Peyer's patch (tissue), 4 donors: ENCODE measurements at places on chromosomes 16 and 17.

DNA sequence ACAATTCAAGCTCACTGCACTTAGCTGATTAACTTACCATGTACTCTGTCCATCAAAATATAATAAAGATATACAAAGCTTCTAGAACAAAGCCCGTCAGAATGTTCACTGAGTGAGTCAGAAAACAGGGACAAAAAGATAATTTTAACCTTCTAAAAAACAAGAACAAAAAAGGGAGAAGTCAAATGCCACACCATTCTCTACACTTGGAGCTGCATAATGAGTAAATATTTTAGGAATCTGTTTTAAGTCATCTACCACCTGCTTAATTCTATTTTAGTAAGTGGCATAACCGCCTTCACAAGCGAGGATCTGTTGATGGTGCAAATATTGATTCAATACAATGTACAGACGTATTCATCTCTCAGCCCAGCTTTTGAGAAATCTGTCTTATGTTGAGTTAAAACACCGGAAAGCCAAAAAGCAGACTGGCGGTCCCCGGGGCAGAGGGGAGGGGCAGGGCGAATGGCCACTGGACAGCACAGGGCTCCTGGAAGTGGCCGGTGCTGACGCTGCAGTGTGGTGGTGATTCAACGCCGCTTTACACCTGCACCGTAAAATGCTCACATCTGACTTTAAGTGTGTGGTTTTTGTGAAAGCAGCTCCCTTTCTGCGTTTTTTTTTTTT lies 20.1 kb downstream of the RAB40B start:
- no peaks in the 10 kb centered on the region for H3K4me1 ChIP-seq
- no peak for DNase-seq
- H3K36me3 ChIP-seq: no peaks in the 10 kb centered on the region
- H3K4me3 ChIP-seq: no peak overlapping the region

DNA sequence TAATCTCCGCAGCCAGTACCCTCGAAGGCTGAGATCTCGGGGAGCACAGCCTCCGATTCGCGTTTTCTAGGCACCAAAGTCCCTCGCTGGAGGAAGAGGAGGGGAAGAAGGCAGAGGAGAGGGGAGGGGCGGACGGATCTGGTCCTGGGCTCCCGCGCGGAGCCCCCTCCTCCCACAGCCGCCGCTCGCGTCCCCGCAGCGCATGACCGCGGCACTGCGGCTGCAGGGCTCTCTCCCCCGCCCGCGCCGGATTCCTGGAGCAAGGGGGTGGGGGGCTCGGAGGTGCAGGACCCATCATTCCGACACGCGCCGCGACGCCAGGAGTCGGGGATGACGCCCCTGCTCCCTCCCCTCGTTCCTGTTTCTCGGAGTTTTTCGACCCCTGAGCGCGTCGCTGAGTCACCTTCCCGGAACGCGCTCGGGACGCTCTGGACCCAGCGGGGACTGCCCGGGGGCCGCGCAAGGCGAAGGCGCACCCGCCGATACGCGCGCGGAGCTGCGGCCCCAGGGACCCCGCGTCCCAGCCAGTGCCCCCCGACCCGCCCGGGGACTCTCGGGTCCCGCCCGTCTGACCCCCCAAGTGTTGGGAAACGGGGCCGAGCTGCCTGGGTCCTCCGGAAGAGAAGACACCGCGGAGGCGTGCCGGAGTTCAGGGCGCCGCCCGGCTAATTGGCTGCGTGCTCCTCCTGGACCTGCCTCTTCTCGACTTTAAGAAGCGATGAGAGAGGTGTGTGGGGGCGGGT lies 1.4 kb upstream of the SPHK1 start:
- DNase-seq: peak; percentile 81
- H3K27ac ChIP-seq: peak overlapping the region; percentile 72
- H3K27me3 ChIP-seq: no peaks in the 10 kb centered on the region
- peaks cover 5% of the 10 kb centered on the region for H3K4me1 ChIP-seq

GRCh38 chr16:11706180-11706742 lies 36.4 kb downstream of the TXNDC11 start:
- H3K27ac ChIP-seq: no peak overlapping the region
- no peak overlapping the region for H3K4me3 ChIP-seq
- H3K4me1 ChIP-seq: no peaks in the 10 kb centered on the region
- no peaks in the 10 kb centered on the region for H3K27me3 ChIP-seq

DNA sequence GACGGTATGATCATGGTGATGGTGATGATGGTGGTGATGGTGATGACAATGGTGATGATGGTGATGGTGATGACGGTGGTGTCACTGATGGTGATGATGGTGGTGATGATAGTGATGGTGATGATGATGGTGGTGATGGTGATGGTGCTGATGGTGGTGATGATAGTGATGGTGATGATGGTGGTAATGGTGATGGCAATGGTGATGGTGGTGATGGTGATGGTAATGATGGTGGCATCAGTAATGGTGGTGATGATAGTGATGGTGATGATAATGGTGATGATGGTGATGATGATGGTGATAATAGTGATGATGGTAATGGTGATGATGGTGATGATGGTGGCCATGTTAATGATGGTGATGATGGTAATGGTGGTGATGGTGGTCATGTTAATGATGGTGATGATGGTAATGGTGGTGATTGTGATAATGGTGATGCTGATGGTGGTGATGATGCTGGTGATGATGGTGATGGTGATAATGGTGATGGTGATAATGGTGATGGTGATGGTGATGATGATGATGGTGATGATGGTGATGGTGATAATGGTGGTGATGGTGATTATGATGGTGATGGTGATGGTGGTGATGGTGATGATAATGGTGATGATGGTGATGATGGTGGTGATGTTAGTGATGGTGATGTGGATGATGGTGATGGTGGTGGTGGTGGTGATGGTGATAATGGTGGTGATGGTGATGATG lies 107.2 kb downstream of the C16orf95 start:
- no peak overlapping the region for H3K4me3 ChIP-seq
- H3K27ac ChIP-seq: no peak overlapping the region
- no peaks in the 10 kb centered on the region for H3K36me3 ChIP-seq
- no peaks in the 10 kb centered on the region for H3K4me1 ChIP-seq
- H3K27me3 ChIP-seq: no peaks in the 10 kb centered on the region
- no peak for DNase-seq

DNA sequence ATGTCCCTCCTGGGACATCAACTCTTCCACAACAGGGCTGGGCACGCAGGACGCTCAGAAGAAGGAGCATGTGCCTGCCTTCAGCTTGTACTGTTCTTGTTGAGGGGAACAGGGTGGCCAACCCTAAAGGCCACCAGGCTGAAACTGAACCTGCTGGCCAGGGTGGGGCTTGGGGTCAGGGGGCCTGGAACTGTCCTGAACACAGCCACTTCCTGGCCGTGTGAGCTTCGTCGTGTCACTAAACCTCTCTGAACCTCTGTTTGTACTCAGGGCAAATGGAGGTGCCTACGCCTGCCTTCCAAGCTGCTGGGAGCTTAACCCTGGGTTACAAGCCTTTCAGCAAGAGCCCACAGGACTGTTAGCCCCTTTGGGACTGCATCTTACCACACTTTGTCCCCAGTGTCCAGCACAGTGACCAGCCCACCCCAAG lies 6.7 kb downstream of the ARHGAP27 start:
- no peaks in the 10 kb centered on the region for H3K36me3 ChIP-seq
- no peak overlapping the region for H3K4me3 ChIP-seq
- peaks cover 6% of the 10 kb centered on the region for H3K4me1 ChIP-seq
- H3K27me3 ChIP-seq: no peaks in the 10 kb centered on the region
- H3K27ac ChIP-seq: no peak overlapping the region

DNA sequence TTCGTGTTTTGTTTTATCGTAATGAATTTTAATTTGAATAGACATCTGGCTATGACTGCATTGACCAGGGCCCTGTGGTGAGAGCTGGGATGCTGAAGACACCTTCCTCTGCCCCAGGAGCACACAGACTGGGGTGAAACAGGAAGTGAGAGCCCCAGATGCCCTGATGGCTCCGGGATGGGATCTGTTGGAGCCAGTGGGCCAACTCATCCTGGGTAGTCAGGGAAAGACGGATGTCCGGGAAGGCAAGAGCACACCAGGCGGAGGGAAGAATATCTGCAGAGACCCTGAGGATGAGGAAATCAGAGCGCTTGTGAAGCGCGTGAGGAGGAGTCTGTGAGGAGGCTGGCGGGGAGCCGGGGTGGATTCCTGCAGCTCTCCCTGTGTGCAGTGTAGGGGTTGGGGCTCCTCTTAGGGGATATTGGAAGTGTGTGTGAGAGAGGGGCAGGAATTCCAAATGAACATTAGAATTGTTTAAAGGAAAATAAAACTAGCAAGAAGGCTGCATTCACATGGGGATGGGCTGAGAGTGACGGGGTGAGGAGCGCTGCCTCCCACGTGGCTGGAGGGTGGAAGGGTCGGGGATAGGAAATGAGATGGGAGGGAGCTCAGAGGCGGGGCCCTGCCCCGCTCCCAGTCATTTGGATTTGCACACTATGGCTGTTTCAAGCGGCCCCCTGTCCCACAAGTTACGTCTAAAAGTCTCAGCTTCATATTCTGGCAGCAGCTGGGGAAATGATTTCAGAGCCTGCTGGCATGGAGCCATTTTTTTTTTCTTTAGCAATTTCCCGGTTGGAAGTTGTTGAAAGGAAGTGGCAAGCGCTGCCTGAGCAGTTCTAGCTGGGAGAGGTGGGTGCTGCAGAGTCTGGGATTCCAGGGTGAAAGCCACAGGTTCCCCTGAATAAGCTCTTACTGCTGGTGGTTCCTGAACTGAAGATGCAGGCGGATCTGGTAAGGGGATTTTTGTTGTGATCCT lies 71.2 kb upstream of the LGALS9 start:
- no peak overlapping the region for H3K4me3 ChIP-seq
- H3K27me3 ChIP-seq: no peaks in the 10 kb centered on the region
- no peak for DNase-seq

DNA sequence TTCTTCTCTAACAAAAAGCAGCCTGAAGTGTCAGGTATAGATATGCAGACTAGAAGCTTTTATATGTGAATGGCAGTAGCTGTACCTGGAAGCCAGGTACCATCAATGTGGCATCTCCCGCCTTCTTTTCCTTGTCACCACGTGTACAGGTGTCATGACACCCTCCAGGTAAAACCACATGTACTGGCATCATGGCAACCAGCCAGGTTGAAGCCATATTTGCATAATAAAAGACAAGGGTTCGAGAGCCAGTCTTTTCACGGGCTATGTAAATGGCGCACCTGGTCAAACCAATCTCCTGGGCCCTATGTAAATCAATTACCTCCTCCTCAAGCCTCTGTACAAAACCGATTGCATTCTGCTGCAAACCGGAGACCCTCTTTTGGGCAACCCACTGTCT lies 541.3 kb downstream of the CDH11 start:
- DNase-seq: no peak
- no peaks in the 10 kb centered on the region for H3K27me3 ChIP-seq
- no peak overlapping the region for H3K27ac ChIP-seq
- no peaks in the 10 kb centered on the region for H3K36me3 ChIP-seq
- H3K4me3 ChIP-seq: no peak overlapping the region

DNA sequence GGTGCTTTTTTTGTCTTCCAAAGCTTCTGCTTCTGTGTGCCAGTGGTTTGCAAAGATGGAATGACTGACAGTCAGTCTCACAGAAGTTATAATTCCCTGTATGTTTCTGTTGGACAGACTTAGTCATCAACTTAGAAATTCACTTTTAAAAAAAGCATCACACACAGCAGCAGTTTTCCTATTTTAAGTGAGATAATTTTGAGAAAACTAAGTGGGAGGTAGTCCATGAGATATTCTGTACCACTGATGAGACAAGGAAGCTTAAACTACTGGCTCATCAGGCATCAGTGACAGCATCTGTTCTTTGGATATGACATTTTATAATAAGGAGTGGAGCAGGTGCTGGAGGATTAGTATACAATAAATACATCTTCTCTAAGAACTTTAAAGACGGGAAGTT lies 20.0 kb downstream of the CNP start:
- no peak overlapping the region for H3K27ac ChIP-seq
- no peaks in the 10 kb centered on the region for H3K27me3 ChIP-seq
- no peaks in the 10 kb centered on the region for H3K4me1 ChIP-seq

GRCh38 chr16:30934827-30935557 lies 11.6 kb downstream of the FBXL19 start:
- H3K4me3 ChIP-seq: no peak overlapping the region
- no peaks in the 10 kb centered on the region for H3K36me3 ChIP-seq
- no peak overlapping the region for H3K27ac ChIP-seq
- peak; percentile 31 for DNase-seq
- H3K4me1 ChIP-seq: no peaks in the 10 kb centered on the region

- DNase-seq: no peak
- H3K4me3 ChIP-seq: no peak overlapping the region
- H3K4me1 ChIP-seq: no peaks in the 10 kb centered on the region
- H3K27ac ChIP-seq: no peak overlapping the region
- H3K36me3 ChIP-seq: no peaks in the 10 kb centered on the region
Observed at GRCh38 chr17:41392278-41392677, 5.1 kb downstream of the KRT31 start.

GRCh38 chr16:50881956-50882355 lies 140.1 kb downstream of the CYLD start:
- no peaks in the 10 kb centered on the region for H3K27me3 ChIP-seq
- no peak overlapping the region for H3K27ac ChIP-seq
- H3K4me1 ChIP-seq: no peaks in the 10 kb centered on the region
- no peak for DNase-seq
- H3K36me3 ChIP-seq: no peaks in the 10 kb centered on the region

DNA sequence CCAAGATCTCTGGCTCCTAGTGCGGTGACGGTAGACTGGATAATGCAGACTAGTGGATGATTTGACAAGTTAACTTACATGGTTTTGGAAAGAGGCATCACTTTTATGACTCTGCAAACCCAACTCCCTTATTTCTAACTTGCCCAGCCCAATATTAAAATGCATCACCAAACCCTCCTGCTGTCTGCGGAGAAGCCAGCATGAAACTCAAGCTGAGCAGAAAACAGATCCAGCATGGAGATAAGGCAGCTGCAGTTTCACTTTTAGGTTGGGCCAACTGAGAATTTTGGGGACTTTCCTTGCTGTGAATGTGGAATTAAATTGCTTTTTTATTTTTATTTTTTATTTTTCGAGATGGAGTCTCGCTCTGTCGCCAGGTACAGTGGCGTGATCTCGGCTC lies 27.8 kb downstream of the CDH1 start:
- no peak for DNase-seq
- H3K27ac ChIP-seq: no peak overlapping the region
- no peaks in the 10 kb centered on the region for H3K36me3 ChIP-seq
- no peaks in the 10 kb centered on the region for H3K4me1 ChIP-seq

DNA sequence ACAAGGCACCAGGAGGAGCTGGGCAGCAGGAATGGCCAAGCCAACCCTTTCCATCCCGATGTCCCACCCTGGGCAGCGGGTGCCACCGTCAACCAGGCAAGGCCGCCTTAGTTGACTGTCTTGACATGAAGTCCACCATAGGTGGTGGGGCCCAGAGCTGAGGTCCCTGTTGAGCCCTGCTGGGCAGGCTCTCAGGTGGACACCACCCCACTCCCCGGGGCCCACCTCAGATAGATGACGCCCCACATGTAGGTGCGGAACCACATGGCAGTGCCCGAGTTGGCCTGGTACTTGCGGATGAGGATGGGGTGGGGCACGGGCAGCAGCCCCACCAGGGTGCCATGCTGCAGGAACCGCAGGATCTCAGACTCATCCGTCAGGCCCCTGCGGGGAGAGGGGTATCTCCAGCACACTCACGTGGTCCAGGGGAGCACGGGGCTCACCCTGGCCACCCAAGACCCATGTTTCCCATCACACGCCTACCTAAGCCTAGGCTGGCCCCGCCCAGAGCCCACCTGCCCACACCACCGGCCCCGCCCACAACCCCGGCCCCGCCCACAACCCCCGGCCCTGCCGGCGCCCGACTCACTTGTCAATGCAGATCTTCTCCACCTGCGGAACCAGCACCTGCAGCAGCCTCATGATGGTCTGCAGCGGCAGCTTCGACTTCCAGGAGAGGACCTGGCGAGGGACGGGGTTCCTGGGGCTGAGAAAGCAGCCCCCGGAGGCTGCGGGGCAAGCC lies 16.2 kb downstream of the OTOP3 start:
- no peaks in the 10 kb centered on the region for H3K27me3 ChIP-seq
- no peaks in the 10 kb centered on the region for H3K36me3 ChIP-seq
- H3K27ac ChIP-seq: no peak overlapping the region
- peak overlapping the region; percentile 22 for H3K4me3 ChIP-seq
- no peak for DNase-seq
- no peaks in the 10 kb centered on the region for H3K4me1 ChIP-seq
